DMS79 (cell line): ENCODE measurements at places on chromosomes 6 and 20.

DNA sequence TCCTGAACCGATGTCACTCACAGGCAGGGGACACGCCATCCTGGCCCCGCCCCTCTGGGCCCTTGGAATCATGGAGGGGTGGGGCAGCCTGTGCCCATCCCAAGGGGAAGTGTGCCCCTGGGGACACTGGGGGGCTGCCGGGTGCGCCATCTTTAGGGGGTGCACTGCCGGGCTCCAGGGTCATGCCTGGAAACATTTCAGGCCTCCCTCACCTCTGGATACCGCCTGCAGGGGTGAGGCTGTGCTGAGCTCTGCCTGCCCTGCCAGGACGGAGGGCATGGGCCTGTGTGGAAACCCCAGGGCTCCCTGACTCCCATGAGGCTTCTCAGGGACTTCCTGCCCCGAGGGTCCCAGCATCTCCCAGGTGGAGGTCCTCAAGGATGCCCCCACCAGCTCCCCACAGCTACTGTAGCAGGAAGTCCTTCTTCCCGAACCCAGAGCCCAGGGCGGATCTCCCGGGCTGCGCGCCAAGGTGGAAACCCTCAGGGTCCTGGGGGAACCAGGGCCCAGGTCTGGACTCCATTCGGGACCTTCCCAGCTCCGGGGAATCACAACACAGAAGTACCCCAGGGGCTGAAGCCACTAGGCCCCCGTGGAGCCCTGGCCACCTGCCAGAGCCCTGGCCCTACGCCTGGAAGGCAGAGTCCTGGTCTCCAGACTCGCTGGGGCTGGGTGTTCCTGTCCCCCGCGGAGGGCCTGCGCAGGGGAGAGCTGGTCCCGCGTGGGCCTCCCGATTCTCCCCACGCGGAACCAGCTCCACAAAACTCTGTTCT lies 15.6 kb downstream of the CHRNA4 start:
- no peak for DNase-seq

DNA sequence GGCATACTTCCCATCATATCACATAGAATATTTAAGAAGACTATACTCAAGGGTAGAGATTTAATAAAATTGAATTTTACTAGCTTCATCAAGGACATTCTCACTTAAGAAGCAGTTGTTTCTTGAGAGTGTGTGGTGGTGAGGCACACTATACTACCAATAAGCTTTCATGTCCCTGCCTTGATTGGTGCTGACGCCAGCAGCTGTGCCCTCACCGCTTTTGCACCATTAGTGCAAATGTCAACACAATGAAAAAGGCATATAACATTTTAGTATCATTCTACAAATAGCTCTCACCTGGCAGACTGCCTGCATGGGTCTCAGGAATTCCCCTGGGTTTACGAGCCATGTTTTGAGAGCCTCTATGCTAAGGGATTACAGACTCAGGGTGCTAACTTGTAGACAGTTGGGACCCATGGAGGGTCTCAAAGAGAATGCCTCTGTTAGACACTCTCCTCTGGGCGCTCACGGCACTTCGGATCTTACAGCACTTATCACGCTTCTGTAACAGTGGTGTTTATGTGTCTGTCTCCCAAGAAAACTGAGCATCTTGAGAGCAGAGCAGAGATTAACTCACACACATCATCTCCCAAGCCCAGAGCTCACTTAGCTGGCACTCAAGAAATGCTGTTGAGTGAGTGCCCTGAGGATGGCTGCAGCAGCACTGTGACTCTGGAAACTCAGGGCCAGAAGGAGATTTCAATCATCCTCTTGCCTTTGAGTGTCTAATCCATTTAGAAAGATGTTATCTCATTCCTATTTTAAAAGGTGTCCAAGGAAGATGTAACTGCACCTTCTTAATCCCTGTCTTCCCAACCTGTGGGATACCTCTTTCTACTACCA lies 143.3 kb upstream of the GPR6 start:
- DNase-seq = peak; percentile 90

GRCh38 chr20:10093087-10093591 lies 58.4 kb downstream of the ANKEF1 start:
- no peak for DNase-seq

- no peak for DNase-seq
Measured at GRCh38 chr6:34697544-34697836, 923 bp upstream of the ILRUN start.

- no peak for DNase-seq
Measured at GRCh38 chr6:157646012-157646411, 177.0 kb upstream of the SNX9 start.

- no peak for DNase-seq
Measured at GRCh38 chr6:13285705-13286104, 42.6 kb downstream of the TBC1D7 start.

GRCh38 chr6:119612911-119613381 lies 263.4 kb upstream of the MAN1A1 start:
- DNase-seq = no peak

DNA sequence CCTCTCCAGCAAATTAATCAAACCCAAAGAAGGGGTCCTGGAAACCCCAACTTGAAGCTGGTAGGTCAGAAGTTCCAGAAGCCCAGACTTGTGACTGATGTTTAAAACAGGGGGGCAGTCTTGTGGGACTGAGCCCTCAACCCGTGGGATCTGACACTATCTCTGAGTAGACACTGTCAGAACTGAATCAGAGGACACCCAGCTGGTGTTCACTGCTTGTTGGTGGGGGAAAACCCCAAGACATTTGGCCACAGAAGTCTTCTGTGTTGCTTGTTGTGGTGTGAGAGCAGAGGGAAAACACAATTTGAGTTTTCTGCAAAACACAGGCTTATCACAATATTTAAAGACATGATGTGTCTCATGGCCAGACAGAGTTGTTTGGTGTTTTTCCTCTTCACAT lies 29.9 kb downstream of the KIF13A start:
- no peak for DNase-seq

- no peak for DNase-seq
Measured at GRCh38 chr6:352896-353470, 38.6 kb upstream of the IRF4 start.

GRCh38 chr6:11036977-11037430 lies 7.1 kb downstream of the ELOVL2 start:
- DNase-seq = no peak
